ENCODE measurements at places on chromosomes 6 and 20. TPM values are rescaled to one million over a fixed set of nuclear protein-coding genes. Genes with fewer than 3 reads are reported as not detected.

- DNase-seq, result no peak
Measured at GRCh38 chr20:35144694-35145093, 2.4 kb downstream of the EDEM2 start.

- DNase-seq, result no peak
Measured at GRCh38 chr6:37258405-37259105, 611 bp upstream of the TMEM217 start.

DNA sequence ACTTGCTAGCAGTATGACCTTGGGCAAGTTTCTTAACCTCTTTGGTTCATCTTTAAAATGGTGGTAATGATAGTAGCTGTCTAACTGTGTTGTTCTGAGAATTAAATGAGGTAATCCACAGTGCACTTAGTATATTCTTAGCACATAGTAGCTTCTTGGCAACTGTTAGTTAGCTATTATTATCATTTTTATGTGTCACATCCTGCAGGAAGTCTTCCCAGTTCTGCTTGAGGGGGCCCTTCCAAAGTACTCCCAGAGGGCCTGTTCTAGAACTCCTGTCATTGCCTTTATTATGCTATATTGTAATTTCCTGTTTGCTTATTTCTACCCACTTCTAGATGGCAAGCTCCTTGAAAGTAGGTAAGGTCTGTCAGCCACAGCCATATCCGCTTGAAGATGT lies 30.6 kb downstream of the ANKS1A start:
- DNase-seq, result no peak

NPEPL1 gene
- 23.4 TPM for total RNA-seq

GABRR2 gene
- not detected for total RNA-seq

SIRPA gene
- total RNA-seq, result 23.6 TPM

BMP5 gene
- not detected for total RNA-seq

ZNF165 gene
- 10.8 TPM for total RNA-seq

Measured in MCF 10A (cell line).